ENCODE measurements at places on chromosomes 3 and 15.

DNA sequence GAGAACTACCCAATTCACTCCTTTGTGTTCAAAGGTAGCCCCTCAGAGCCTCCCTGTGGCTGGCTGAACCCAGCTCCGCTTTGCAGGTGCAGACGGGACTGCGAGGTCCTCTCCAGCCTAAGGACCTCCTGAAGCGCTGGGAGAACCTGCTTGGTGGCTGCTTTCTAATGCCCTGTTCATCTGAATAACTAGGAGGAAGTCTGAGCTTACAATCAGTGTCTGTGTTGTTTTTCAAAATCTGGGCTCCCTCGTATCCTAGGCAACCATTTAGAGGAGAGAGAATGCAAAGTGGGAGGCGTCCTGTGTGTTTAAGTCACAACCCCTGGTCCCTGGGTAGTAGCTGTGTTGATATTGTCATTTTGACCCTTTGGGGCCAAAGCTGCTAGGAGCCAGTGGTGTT, 99.9 kb downstream of the GABRG3 start:
- no peak for DNase-seq

GRCh38 chr15:36185438-36185837, 394.0 kb upstream of the CDIN1 start:
- no peak for DNase-seq

- DNase-seq = no peak
Observed at GRCh38 chr3:61438253-61439121, 122.9 kb upstream of the PTPRG start.

DNA sequence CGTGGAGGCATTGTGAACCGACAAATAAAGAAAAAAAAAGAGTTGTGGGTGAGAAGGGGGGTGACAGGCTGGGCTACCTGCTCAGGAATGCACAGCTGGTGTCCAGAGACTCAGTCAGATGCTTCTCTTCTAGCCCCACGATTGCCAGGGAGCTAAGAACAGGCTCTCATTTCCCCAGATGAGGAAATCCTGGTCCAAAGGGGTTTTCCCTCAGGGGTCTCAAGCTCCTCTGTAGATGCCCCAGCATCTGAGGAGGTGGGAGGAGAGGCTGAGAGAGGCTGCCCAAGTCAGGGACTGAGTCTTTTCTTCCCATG, 35.5 kb downstream of the BNC1 start:
- DNase-seq = no peak

DNA sequence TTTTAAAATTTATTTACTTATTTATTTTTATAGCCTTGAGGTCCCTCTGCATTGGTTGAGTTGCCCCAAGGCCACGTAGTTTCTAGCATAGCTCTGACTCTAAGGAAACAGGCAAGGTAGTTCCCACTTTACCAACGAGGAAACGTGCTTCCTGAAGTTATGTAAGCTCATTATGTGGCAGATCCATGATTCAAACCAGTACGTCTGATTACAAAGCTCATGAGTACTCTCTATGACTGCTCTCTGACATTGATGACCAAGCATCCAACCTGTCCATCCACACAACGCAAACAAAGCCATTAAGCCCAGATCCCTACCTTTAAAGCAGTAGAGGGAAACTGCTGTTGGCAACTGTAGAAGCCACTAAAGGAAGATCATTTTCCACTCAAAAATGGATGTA, 25.6 kb downstream of the WWTR1 start:
- DNase-seq = no peak

GRCh38 chr15:38010395-38010794, 76.0 kb downstream of the TMCO5A start:
- DNase-seq = no peak

DNA sequence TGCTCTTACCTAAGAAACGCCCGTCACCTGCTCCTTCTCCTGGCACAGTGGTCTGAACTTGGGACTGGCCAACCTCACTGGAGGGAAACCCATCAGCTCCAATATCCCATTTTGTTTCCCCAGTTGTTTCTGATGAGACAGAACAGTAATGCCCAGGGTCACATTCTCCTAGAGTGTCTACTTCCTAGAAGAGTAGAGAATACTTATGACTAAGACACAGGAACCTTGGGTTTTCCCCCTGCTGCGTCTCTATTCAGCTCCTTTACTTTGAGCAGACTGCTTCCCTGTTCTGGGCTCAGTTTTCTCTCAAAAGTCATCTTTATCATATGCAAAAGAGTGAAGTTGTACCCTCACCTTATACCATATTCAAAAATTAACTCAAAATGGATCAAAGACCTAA, 79.4 kb downstream of the POLR2M start:
- no peak for DNase-seq

DNA sequence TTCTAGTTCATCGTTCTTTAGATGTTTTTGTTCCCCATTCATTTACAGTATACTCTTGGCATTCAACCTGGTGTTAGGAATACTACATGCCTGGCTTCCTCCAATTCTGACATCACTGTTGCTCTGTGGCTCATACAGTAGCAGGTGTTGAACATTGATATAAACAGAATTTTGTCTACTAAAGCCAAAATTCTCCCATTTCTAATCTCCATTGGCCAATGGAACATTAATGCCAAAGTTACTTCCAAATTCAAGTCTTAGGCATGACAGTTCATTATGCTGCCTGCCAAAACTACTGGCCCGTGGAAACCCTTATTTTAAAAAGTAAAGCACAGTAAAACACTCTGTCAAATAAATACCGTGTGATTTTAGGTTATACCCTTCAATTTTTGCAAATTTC, 368.0 kb downstream of the NAALADL2 start:
- no peak for DNase-seq

DNA sequence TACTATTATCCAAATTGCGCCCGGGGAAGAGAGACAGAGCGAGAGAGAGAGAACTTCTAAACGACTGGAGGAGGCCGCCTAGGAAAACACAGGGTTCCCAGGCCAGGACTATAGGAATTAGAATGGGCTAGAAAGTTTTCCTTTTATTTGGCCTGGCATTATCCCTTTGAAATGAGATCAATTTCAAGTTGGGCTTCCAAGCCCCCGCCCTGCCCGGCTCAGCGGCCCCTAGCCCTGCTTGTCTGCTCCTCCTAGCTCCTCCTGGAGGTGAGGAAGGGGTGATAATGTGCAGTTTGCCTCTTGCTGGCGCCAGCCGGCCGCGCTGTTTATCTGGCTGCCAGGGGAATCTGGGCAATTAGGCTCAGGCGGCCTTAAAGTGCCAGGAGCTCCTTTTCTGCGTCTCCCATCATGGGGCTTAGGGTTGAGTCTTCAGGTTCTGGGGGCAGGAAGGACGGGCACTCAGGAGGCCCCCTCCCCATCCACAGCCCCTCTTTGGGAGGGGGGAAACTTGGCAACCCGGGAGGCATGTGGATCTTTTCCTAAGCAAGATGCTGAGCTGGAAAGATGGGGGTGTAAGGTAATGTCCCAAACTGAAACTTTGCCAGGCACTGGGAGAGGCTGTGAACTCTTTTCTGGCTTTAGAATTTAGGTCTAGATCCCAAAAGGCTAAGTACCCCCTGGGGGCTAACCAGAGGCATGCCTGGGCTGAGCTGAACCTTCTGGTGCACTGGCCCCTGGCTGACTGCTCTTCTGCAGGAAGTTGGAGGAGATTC, 5.5 kb downstream of the SMAD6 start:
- DNase-seq = no peak

DNA sequence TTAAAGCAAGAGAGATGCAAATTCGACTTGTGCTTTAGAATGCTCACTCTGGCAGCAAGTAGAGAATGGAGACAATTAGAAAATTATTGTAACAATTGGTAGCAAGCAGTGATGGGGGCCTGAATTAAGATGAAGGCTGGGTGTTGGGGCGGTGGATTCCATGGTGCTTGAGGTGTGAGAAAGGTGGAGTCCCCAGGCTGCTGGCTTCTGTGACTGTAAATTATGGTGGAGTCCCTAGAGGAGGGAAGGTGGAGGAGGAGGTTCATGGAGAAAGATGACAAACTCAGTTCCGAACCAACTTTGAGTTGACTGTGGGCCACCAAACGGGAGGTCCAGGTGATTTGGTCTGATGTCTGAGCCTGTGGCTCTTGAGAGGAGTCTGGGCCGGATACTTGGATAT, 10.7 kb upstream of the SMAD3 start:
- DNase-seq = no peak

DNA sequence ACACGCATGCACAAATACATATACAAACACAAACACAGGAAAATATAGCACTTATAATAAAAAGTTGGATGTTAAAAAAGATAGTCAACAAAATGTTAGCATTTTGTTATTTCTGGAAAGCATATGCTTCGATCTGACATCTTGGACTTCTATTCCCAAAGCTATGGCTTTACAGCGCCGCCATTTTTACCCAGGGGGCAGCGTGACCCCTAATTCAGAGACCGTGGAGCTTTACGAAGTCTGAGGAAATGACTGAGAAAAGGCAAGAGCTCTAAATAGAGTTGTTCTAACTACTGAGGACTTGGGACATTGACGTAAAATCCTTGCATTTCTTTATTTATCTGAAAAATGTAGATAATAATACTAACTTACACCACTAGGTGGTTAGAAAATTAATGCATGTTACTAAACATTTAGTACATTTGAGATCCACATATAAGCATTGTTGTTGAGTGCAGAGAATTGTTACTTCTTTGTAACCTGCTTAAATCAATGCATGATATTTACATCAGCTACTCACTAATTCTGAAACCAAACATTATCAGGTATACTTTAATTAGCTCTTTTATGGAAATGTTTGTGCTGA, 155.4 kb downstream of the TP63 start:
- DNase-seq = peak; percentile 18

- no peak for DNase-seq
Observed at GRCh38 chr3:33839283-33839682, 40.9 kb downstream of the PDCD6IP start.

DNA sequence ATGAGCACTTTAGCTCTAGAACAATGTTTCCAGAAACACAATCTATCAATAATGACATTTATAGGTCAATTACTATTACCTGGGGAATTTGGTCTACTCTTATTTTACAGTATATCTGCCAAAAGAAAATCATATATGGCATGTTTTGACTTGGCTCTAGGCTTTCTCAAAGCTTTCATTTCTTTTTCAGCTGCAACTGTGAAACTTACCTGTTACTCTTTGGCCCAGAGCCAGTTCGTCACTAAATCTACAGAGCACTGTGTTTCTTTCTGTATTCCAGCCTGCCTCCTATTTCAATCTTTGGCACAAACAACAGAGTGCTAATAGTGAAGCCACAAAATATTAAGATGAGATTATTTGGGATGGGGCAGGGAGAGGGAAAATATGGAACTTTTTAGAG, 76.0 kb downstream of the P2RY1 start:
- no peak for DNase-seq

DNA sequence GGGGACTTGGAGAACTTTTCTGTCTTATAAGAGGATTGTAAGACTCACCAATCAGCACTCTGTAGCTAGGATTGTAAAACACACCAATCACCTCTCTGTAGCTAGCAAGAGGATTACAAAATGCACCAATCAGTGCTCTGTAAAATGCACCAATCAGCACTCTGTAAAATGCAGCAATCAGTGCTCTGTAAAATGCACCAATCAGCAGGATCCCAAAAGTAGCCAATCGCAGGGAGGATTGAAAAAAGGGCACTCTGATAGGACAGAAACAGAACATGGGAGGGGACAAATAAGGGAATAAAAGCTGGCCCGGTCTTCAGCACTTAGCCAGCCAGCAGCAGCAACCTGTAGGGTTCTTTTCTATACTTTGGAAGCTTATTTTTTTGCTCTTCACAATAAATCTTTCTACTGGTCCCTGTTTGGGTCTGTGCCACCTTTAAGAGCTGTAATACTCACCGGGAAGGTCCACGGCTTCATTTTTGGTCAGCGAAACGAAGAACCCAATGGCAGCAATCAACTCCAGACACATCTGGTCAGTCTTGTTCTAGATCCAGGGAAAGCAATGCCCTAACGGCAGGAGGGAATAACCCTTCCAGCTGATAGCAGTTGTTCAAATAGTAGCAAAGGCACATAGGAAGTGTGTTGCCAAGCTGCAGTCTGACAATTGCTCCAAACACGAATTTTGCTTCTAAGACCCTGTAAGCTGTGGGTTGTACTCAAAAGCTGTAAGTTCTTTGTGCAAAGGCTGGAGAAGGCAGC, 135.6 kb downstream of the TJP1 start:
- DNase-seq = no peak

DNA sequence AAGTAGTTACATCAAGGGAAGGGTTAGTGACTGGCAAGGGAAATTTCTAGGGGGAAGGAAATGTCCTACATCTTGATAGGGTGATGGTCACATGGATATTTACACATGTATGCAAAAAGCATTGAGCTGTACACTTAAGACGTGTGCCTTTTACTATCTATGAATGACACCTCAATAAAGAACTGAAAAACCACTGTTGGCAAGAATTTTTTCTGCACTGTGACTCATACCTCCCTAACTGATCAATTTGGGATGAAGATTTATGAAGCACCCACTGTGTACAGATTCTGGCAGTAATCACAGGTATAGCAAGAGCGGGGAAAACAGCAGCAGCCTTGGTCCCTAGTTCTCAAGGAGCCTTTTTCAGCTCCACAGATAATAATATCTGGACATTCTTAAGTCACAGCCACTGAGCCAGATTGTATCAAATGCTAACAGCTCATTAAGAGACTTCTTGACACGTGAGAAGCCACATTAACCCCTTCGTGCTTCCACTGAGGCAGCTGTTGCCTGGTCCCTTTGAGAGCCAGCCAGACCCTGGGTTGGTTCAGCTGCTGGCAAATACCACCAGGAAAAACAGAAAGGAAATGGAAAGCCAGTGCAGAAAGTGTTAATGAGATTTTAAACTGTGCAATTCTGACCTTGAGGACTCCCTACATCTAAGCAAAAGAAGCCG, 32.0 kb upstream of the GALNT15 start:
- DNase-seq = no peak

DNA sequence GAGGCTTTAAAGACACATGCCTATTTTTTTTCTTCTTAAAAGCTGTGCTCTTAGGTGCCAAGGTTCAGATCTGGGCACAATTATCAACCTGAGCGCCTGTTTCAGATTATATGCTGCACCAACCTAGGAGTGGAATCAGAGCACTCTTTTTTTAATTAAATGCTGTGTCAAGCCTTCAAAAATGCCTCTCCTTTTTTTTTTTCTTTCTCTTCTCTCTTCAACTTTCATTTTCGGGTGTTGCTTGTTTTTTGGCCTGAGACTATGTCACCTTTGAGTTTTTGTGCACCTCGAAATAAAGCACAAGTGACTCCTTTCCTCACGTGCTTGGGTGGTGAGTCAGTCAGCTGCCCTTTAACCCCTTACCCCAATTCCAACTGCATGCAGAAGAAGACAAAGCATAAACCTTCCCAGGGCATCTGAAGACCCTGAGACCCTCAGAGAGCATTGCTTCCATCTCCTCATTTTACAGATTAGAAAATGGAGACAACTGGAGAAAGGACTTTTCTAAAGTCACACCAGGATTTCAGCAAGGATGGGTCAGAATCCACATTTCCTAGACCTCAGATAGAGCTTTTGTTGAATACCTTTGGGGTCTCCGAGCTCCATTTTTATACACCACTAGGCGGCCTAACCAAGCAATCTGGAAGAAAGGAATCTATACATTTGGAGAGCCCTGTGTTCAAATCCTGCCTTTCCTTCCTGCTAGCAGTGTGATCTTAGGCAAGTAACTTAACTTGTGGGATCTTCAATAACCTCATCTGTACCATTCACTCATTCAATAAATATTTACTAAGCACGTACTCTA, 631 bp upstream of the PRICKLE2 start:
- DNase-seq = no peak

Data from Kasumi-1 (cell line).